ENCODE measurements at places on chromosomes 2 and 18.

DNA sequence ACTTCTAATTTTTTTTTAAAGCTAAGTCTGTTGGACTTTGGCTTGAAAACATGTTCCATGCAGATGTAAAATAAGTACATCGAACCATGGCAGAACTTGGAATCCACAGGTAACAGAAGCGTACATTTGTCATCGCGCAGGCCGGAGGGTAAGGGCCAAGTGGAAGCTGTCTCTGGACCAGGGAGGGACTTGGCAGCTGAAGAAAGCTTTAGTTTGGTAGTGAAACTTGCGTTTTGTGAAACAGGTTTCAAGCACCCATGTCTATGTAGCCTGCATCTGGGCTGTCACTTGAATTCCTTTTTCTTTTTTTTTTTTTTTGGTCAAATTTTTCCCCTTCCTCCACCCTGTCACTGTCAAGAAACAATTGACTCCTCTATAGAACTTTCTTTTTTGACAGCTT lies 20.4 kb downstream of the GRHL1 start:
- no peak for DNase-seq

GRCh38 chr18:25145731-25146511 lies 206.0 kb downstream of the ZNF521 start:
- no peak for DNase-seq

DNA sequence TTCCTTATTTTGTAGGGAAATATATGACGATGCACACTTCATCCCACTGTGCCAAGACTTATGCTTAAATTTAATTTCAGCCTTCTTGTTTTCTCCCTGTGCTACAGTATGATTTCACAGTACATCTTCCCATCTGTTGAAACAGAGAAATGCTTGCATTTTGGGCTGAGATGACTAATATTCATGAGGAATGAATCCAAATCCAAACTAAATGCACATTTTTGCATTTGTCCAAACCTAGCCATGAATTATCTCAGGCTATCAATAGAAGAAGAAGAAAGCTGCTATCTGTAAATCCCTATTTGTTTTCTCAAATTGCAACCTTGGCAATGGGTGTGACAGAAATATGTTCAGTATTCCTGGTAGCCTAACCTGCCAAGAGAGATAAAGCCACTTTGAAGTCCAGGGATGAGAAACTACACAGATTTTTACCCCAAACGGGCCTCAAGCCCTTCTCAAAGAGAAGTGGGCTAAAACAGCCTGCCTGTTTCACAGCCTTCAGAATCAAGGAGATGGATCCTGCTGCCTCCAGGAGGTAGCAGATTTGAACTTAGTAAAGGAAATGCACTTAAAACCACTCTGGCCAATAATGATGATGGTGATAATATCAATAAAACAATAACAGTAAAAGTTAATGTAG lies 306.9 kb upstream of the NT5C1B start:
- no peak for DNase-seq

DNA sequence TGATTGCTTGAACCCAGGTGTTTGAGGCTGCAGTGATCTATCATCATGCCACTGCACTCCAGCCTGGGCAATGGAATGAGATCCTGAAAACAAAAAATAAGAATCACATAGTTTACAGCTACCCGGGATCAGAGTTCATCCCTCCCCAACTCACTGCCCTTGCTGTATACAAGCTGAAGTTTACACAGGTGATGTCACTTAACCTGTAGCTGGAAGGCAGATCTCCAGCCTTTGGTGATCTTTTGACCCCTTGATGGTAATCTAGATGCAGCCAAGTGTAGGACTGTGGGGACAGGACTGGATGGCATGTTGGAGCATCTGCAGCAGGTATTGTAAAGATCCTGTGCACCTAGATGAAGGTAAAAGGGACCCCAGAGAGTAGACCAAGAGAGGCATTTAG lies 66.7 kb upstream of the SLC14A2 start:
- no peak for DNase-seq

DNA sequence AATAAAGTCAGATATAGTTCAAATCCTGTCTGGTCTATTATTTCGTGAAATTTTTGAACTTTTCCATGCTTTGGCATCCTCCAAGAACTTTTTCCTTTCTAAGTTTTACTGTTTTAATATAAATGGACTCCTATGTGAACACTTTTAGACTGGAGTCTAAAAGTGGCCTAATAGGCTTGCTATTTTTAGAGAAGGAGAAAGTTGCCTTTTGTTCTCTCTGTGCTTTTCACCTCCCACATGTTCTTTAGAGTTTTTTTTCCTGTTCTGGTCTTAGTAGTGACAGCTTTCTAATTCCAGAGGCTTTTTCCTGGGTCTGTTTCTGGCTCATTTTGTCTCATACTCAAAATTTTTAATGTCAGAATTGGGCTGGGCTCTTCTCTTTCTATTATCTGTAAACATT lies 72.2 kb downstream of the ADAM23 start:
- DNase-seq, result no peak

GRCh38 chr2:206212673-206213513 lies 53.2 kb downstream of the EEF1B2 start:
- no peak for DNase-seq

DNA sequence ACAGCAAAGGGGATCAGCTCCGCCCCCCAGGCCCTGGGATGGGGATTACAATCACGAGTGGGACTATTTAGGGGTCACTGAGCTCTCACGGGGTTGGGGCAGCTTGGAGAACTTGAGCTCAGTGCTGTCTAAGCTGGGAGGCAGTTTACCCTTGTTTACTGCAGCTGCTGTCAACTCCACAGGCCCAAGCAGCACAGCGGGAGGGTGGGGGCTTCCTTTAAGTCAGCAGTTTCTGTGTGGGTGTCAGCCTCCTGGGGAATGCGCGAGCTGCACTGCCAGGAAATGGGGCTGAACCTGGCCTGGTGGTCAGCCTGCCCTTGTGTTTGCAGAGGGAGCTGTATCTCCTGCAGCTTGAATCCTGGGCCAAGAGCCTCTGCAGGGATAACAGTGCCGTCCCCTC lies 29.8 kb downstream of the TOGARAM2 start:
- peak; percentile 71 for DNase-seq

DNA sequence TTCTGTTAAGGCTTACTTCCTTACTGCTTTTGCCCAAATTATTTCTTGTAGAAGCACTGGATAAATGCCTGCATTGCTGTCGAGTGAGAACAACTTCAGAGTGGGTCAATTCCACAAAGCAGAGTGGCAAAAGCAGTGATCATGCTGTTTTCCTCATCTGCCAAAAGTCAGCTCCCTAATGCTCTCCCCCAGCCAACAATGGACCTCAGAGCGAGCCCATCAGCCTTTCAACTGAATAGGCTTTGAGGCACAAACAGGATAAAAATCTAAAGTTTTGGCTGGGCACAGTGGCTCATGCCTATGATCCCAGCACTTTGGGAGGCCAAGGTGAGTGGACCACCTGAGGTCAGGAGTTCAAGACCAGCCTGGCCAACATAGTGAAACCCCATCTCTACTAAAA lies 222.7 kb downstream of the TCF4 start:
- DNase-seq, result no peak

DNA sequence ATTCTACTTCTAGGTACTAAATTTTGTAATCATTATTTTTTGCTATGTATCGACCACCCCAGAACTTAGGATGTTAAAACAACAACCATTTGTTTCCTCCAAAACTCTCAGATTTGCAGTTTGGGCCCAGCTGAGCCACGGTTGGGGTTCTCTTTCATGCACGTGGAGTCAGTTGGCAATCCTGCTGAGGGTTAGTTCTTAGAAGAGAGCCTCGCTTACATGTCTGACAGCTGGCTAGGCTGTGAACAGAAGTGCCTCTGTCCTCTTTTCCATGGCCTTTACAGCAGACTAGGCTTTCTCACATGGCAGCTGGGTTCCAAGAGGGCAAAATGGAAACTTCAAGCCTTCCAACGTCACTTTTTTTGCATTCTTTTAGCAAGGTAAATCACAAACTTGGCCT lies 9.3 kb upstream of the RGPD4 start:
- DNase-seq, result no peak

DNA sequence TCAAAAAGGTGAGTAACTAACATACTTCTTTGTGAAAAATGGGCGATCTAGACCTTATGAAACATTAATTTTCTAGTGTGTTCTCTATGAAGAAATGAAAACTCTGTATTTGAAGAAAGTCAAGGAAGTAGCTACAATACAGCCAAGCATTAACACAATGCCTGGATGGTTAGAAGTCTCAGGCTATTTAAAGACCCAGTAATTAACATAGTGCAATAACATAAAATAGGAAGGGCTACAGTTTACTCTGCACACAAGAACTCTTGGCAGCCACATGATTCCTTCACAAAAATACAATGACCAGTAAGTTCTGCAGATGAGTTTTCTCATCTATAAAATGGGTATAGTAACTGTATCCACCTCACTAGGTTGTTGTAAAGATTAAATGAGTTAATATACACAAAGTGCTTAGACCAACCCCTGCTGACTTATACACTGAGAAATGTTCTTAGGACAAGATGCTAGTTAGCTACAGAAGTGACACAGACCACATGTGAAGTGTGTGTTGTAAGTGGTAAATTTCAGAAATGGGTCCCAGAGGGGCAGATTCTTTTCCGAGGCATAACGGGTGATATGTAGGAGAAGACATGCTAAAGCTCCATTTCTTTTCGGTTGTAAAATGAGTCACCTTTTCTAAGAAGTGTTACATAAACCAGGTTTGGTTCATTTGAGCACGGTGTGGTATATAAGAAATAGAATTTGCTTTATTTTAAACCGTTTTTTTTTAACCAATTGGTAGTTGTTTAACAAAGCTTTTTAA lies 61.8 kb downstream of the CXCR4 start:
- no peak for DNase-seq

DNA sequence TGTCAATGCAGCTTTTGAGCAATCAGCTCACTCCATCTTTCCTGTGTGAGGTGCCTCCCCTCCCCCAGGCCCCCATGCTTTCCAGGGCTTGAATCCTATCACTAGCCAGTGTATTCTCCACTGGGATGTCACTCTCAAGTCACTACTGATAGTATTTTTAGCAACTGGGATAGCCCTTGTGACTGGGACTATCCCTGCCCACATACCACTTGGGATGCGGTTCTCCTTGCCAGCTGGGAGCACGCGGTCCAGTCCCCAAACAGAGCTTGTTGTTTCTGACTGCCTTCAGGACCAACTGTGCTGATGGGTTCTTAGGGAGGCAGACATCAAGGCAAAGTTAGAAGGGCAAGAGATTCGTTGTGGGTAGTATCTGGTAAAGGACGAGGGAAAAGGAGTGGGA lies 134.9 kb downstream of the FAM161A start:
- DNase-seq, result no peak

- DNase-seq, result no peak
These were observed 101.5 kb downstream of the KCNF1 start for GRCh38 chr2:11013196-11013595.

DNA sequence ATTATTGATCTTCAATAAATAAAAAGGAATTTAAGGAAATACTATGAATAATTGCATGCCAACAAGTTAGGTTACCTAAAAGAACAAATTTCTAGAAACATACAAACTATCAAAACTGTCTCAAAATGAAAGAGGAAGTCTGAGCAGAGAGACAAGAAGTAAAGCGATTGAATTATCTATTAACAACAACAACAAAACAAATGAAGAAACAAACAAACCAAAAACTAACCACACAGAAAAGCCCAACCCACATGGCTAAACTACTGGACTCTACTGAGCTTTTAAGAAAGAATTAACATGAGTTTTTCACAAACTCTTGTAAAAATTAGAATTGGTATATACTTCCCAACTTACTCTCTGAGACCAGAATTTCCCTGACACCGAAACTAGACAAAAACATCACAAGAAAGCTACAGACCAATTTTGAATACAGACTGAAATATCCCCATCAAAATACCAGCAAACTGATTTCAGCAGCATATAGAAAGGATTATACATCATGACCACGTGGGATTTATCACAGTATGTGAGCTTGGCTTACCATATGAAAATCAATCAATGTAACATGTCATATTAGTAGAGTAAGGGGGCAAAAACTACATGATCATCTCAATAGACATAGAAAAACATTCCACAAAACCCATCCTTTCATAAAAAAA lies 16.6 kb upstream of the GALNT1 start:
- DNase-seq, result no peak

Measured in activated naive CD4-positive, alpha-beta T cell treated with anti-CD3 and anti-CD28 coated beads, Interleukin-2, amount 10 ng/mL, durations not matched to agents 7 days and 5 days (primary cell).